ENCODE measurements at places on chromosomes 12 and 14.

- DNase-seq: no peak
Measured at GRCh38 chr14:92135269-92135668, 13.5 kb downstream of the CPSF2 start.

DNA sequence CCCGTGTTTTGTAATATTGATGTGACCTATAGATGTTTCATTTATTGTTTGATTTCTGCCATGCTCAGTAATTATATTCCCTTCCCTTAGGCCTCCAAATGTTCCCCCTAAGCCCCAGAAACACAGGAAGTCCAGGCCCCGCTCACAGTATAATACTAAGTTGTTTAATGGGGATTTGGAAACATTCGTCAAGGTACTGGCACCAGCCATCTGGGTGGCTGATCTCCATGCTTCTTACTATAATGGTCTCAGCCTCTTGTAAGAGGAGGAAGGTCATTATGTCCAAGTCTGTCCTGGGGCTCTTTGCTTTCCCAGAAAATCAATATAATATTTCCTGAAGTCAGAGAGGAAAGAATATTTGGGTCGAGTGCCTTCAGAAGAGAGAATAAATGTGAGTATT, 130.9 kb downstream of the KICS2 start:
- no peak for DNase-seq

DNA sequence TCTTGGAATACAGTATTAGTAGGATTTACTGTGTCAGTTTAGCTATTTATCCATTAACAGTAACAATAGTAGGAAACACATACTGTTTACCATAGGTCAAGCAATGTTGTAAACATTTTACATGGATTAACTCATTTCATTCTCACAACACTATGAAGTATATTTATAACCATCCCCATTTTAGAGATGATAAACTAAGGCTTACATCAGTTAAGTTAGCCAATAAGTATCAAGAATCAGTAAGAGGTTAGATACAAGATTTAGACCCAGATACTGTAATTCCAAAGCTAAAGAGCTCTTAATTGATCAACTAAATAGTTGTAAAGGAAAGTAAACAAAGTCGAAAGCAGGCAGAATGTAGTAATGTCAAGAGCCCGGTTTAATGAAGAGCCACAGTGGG, 1.1 kb downstream of the SYNJ2BP start:
- no peak for DNase-seq

DNA sequence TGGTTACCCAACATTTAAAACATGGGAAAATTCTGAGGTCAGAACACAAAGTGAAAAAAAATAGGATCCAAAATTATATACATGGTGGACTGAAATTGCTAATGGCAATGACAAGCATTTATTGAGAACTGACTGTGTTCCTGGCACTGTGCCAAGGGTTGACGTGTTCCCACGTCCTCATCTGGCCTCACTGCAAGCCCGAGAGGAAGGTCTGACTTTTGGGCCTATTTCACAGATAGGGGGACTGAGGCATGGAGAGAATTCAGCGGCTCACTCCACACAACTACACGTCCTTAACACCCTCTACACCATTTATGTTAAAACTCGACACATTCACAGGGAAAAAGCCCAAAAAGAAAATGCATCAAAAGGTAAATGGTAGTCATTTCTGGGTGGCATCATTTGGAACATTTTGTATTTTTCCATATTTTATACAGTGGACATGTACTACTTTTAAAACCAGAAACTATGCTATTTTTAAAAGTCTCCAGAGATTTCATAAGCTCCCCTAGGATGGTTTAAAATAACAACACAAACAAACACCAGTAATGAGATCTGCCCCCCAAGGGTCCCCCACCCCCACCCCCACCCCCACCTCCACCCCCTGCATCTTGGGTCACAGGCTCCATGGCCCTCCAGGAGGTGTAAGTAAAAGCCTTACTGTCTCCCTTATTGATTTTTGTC, 27.7 kb downstream of the CLMN start:
- peak; percentile 63 for DNase-seq

DNA sequence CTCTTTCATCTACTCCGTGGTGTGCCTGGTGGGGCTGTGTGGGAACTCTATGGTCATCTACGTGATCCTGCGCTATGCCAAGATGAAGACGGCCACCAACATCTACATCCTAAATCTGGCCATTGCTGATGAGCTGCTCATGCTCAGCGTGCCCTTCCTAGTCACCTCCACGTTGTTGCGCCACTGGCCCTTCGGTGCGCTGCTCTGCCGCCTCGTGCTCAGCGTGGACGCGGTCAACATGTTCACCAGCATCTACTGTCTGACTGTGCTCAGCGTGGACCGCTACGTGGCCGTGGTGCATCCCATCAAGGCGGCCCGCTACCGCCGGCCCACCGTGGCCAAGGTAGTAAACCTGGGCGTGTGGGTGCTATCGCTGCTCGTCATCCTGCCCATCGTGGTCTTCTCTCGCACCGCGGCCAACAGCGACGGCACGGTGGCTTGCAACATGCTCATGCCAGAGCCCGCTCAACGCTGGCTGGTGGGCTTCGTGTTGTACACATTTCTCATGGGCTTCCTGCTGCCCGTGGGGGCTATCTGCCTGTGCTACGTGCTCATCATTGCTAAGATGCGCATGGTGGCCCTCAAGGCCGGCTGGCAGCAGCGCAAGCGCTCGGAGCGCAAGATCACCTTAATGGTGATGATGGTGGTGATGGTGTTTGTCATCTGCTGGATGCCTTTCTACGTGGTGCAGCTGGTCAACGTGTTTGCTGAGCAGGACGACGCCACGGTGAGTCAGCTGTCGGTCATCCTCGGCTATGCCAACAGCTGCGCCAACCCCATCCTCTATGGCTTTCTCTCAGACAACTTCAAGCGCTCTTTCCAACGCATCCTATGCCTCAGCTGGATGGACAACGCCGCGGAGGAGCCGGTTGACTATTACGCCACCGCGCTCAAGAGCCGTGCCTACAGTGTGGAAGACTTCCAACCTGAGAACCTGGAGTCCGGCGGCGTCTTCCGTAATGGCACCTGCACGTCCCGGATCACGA, 2.2 kb downstream of the SSTR1 start:
- DNase-seq: no peak

GRCh38 chr14:70622111-70622712, 19.5 kb upstream of the TTC9 start:
- no peak for DNase-seq

- DNase-seq: no peak
Measured at GRCh38 chr12:106585521-106586277, 2.9 kb downstream of the RFX4 start.

- no peak for DNase-seq
Measured at GRCh38 chr14:101737414-101738339, 23.8 kb upstream of the PPP2R5C start.

- no peak for DNase-seq
Measured at GRCh38 chr12:107560899-107561285, 124.7 kb upstream of the PWP1 start.

DNA sequence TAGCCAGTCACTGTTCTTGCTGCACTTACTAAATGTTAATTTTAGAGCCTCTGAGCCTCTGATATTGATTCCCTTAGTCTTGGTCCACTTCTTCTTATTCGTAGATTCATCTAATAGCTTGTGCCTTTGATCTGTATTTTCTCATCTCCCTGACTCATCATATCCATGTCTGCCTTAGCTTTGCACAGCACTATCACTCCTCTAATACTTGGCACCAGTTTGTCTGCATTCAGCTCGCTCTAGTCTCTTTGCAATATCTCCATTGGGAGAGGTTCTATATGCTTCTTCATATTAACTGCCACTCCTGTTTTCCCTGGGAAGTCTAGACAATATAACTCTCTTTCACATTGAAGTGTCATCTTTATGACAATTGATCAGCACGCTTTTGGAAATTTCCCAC, 68.5 kb upstream of the CSRP2 start:
- no peak for DNase-seq

DNA sequence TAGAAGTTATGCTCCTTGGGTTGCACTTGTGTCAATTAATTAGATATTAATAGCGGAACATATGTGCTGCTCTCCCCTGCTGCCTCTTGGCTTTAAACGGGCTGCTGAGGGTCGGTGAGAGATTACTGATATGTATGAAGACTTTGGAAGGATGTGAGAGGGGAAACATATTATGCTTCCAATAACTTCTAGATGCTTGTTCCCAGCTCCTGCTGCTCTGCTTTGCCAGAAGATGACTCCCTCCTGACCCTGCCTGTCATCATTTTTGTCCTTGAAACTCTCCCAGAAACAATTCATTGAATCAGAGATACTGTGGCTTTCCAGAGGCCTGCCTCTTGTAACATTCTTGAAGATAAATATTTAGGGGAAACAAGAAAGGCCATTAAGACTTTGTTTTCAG, 300.1 kb upstream of the STXBP6 start:
- no peak for DNase-seq

DNA sequence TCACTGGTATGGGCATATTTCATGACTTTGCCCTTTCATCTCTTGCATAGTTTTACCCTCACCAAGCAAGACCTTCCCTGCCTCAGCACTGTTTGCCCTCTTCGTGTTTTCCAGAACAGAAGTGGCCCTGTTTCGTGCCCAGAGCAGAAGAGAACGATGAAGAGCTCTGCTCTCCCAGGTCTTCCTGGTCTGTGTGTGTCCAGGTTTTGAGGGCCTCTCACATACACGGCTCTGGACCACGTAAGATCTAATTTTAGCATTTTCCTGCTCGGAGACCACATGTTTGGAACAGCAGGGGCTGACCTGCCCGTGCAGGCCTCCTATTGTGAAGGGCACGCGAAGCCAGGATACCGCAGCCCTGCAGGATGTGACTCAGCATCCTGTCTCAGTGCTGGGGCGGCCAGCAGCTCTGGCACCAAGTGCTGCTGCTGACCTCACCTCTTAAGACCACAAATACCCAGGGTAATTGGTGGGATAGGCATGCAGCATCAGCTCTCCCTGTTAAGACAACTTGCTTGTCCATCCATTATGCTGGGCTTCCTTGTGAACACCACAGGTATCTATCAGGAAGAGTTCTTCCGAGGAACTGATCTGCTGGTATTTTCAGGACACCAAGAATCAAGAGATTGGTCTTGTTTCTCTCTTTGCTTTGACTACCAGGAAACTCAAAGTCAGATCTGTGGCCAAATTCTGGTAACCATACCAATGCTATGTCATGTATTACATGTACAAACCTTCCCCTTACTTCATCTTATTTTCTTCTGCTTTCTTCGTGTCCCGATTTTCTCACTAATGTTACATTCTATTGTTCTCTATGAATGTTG, 19.0 kb downstream of the SSH1 start:
- no peak for DNase-seq

- no peak for DNase-seq
Measured at GRCh38 chr12:6788972-6789924, at the start of gene CD4. Gene CD4 (plus strand): TSS chr12:6789528. CDS start chr12:6800139, 10,611 bp downstream.

DNA sequence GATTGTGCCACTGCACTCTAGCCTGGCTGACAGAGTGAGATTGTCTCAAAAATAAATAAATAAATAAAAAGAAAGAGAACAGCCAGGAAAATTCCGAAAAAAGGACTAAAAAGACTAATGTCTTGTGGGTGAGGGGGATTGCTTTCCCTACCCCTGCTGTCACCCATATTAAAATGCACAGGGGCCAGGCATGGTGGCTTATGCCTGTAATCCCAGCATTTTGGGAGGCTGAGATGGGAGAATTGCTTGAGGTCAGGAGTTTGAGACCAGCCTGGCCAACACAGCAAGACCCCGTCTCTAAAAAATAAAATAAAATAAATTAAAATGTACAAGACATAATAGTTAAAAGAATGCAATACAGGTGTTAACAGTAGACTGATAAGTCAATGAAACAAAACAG, 6.1 kb downstream of the DHRS1 start:
- no peak for DNase-seq

DNA sequence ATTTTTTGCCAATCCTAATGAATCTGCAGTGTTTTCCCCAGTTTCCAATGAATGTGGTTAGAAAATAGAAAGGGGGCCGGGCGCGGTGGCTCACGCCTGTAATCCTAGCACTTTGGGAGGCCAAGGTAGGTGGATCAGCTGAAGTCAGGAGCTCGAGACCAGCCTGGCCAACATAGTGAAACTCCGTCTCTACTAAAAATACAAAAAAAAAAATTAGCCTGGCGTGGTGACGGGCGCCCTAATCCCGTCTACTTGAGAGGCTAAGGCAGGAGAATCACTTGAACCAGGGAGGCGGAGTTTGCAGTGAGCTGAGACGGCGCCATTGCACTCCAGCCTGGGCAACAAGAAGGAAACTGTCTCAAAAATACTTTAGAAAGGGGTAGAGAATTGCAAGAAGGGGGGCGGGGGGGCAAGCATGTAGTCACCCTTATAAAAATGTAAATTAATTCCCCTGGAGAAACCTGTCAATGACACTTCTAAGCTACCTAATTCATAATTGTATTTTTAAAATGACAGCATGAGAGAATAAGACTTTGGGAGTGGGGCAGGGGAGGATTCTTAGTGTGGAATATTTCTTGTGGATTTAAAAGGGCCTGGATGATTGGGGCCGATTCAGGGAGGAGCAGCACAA, 1.7 kb downstream of the KLHDC2 start:
- DNase-seq: no peak

DNA sequence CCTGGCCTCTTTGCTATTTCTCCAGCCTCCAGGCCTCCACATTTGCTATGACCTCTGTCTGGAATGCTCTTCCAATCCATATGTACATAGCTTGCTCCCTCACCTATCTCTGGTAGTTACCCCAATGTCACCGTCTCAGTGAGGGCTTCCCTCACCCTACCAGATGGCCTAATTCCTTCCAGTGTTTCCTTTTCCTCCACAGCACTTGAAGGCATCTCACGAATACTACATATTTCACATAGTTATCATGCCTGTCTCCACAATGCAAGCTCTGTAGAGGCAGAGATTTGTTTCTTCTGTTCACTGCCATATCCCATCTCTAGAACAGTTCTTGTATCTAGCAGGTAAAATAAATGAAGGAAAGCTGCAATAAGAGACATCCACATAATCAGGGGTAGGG, 21.3 kb upstream of the HSP90B1 start:
- DNase-seq: no peak

GRCh38 chr12:6632026-6632983, 3.5 kb downstream of the LPAR5 start:
- DNase-seq: no peak

DNA sequence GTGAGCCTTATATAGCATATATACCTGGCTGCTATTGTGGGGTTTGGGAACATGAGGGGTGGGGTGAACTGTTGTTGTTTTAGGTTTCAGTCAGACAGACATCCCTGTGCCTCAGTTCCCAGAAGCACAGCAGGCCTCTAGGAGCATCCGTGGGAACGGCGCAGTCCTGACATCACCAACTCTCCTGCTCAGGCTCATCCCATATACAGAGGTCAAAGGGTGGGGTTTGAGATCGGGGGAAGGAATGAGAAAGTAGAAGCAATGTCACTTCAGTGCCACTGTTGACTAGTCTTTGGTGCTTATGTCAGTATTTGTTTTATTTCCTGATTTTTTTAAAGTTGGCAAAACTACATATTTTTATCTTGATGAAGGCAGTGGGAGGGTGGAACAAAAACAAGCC, 43.1 kb upstream of the A2ML1 start:
- no peak for DNase-seq

DNA sequence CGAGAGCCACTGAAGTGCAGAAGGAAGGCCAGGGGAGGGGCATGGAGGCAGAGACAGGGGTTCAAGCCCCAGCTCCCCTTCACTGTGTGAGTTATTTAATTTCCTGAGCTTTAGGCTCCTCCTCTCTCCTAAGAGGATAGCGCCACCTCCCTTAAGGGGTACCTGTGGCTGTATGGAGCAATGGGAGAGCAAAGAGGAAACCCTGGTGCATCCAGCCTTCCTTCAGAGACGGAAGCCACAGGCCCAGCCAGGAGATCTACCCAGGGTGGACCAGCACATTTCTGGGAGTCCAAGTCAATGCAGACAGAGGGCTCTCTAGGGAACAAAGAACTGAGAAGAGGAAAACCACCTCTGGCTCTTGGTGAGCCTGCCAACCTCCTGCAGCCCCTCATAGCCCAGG, 90.3 kb downstream of the ZFP36L1 start:
- no peak for DNase-seq

- DNase-seq: no peak
Measured at GRCh38 chr12:105764216-105764835, 374.4 kb downstream of the NUAK1 start.

All from putamen (tissue), 1 donor.